ENCODE measurements at places on chromosomes 1 and 21.
A peak's percentile ranks its signal among the peaks of the same experiment; 100 is the strongest.

GRCh38 chr1:198772626-198773025 lies 133.8 kb downstream of the PTPRC start:
- no peaks in the 10 kb centered on the region for H3K36me3 ChIP-seq
- H3K27ac ChIP-seq, result no peak overlapping the region
- H3K4me1 ChIP-seq, result no peaks in the 10 kb centered on the region
- H3K27me3 ChIP-seq, result no peaks in the 10 kb centered on the region
- no peak for DNase-seq

- H3K36me3 ChIP-seq, result no peaks in the 10 kb centered on the region
- no peaks in the 10 kb centered on the region for H3K4me1 ChIP-seq
- no peak overlapping the region for H3K4me3 ChIP-seq
- no peak overlapping the region for H3K27ac ChIP-seq
- no peaks in the 10 kb centered on the region for H3K27me3 ChIP-seq
- DNase-seq, result no peak
Measured at GRCh38 chr1:234851450-234852438, 241.8 kb upstream of the IRF2BP2 start.

- H3K4me1 ChIP-seq, result no peaks in the 10 kb centered on the region
- no peaks in the 10 kb centered on the region for H3K27me3 ChIP-seq
- no peak overlapping the region for H3K4me3 ChIP-seq
- peaks cover 15% of the 10 kb centered on the region for H3K36me3 ChIP-seq
- no peak for DNase-seq
Measured at GRCh38 chr21:41839387-41840000, 39.6 kb downstream of the PRDM15 start.

GRCh38 chr1:62318756-62319544 lies at the start of gene KANK4:
Gene KANK4, minus strand, starts transcription at chr1:62319434. Its CDS starts 37,870 bp downstream, at chr1:62281564.
- H3K4me3 ChIP-seq, result no peak within 1 kb of the TSS
- DNase-seq, result no peak
- no peak within 1 kb of the TSS for H3K27ac ChIP-seq
- no peaks in the 10 kb centered on the region for H3K4me1 ChIP-seq

DNA sequence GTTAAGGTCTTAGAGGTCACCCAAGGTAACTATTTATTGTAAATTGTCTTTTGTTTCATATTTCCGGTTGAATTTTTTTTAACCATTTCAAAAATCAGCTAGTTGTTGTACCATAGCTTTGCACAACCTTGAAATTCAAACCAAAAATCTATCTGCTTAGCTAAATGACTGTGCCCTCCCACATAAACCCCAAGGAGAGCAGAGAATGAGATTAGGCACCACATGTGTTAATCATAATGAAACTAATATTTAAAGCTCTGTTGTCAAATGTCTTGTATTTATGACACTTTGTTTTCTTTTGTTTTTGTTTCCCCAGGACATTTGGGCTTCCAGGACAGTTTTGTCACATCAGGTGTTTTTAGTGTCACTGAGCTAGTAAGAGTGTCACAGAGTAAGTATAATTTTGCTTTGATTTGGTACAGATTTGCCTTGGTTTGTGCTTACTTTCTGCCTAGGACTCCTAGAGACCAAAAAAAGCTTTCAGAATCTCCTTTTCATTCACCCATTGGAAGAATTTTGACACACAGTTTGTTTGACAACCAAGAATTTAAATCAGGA lies 249.9 kb downstream of the NFIA start:
- peaks cover 3% of the 10 kb centered on the region for H3K36me3 ChIP-seq
- no peak for DNase-seq
- H3K4me1 ChIP-seq, result no peaks in the 10 kb centered on the region
- no peak overlapping the region for H3K4me3 ChIP-seq

DNA sequence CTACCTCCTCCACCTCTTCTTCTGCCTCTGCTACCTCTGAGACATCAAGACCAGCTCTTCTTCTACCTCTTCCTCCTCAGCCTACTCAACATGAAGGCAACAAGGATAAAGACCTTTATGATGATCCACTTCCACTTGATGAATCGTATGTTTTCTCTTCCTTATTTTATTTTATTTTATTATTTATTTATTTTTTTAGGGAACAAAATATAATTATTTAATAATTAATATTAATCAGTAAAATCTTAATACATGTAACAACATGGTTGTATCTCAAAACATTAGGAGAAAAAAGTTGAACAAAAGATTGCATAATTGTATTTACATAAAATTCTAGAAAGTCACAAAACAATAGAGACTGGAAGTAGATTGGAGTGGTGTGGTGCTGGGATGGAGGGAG lies 13.1 kb upstream of the HRNR start:
- H3K27ac ChIP-seq, result no peak overlapping the region
- peaks cover 28% of the 10 kb centered on the region for H3K27me3 ChIP-seq
- DNase-seq, result no peak
- H3K36me3 ChIP-seq, result no peaks in the 10 kb centered on the region
- H3K4me1 ChIP-seq, result no peaks in the 10 kb centered on the region

DNA sequence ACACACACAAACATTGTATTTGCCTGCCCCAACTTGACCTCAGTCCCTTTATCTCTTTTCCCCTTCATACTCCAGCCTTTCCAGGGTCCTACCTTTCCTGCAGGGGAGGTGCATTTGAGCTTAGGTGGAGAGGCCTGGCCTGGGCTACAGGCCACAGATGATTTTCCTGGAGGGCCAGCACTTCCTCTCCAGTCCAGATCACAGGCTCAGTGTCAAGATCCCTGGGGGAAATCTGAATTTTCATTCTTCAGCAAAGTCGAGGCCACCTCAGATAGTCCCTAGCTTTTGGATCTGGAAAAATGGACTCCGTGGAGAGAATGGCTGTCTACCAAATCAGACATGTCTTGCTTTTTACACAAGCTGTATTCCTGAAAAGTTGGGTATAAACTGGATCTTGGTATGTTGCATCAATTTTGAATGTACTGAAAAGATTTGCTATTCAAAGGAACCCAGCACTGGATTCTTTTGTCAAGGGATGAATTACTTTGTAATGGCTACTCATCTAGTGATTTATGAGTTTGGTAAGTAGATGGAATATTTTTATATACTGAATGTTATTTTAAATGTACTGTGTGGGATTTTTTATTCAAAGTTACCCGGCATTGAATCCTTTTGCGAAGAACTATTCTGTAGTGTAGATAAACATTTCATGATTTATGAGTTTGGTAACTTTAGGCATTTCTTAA lies 78.7 kb downstream of the DDR2 start:
- H3K27me3 ChIP-seq, result no peaks in the 10 kb centered on the region
- H3K4me1 ChIP-seq, result no peaks in the 10 kb centered on the region
- no peak for DNase-seq
- no peaks in the 10 kb centered on the region for H3K36me3 ChIP-seq
- H3K4me3 ChIP-seq, result no peak overlapping the region

GRCh38 chr1:208302699-208303238 lies 58.6 kb upstream of the PLXNA2 start:
- H3K36me3 ChIP-seq, result no peaks in the 10 kb centered on the region
- no peaks in the 10 kb centered on the region for H3K4me1 ChIP-seq
- H3K4me3 ChIP-seq, result no peak overlapping the region
- no peak for DNase-seq
- no peak overlapping the region for H3K27ac ChIP-seq
- H3K27me3 ChIP-seq, result peaks cover 29% of the 10 kb centered on the region

GRCh38 chr1:36463463-36463802 lies 751 bp downstream of the MRPS15 start:
- no peak for DNase-seq
- H3K27ac ChIP-seq, result peak overlapping the region; percentile 97
- H3K4me1 ChIP-seq, result peaks cover 17% of the 10 kb centered on the region
- H3K27me3 ChIP-seq, result no peaks in the 10 kb centered on the region
- H3K36me3 ChIP-seq, result peaks cover 28% of the 10 kb centered on the region

DNA sequence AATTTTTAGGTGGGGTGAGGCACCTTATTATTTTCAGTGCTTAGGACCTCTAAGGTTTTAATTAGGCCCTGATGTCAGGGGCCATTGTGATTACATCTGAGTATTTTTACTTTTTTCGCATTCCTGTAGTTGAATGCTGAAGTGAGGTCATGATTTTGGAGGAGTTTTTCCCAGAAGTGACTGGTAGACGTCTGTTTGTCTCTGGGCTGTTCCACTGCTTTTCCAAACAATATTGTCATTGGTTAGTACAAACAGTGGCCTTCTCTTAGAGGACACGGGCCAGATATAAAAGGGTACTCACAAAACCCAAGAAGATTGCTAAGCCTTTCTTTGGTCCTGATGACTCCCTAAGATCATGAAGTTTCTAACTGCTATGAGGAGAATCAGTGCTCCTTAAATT lies 7.6 kb upstream of the RASAL2 start:
- no peaks in the 10 kb centered on the region for H3K36me3 ChIP-seq
- no peak overlapping the region for H3K4me3 ChIP-seq
- DNase-seq, result no peak

GRCh38 chr21:36169470-36170128 lies 13.0 kb downstream of the DOP1B start:
- H3K27ac ChIP-seq, result peak overlapping the region; percentile 5
- DNase-seq, result no peak
- H3K27me3 ChIP-seq, result no peaks in the 10 kb centered on the region
- H3K4me1 ChIP-seq, result peaks cover 8% of the 10 kb centered on the region

DNA sequence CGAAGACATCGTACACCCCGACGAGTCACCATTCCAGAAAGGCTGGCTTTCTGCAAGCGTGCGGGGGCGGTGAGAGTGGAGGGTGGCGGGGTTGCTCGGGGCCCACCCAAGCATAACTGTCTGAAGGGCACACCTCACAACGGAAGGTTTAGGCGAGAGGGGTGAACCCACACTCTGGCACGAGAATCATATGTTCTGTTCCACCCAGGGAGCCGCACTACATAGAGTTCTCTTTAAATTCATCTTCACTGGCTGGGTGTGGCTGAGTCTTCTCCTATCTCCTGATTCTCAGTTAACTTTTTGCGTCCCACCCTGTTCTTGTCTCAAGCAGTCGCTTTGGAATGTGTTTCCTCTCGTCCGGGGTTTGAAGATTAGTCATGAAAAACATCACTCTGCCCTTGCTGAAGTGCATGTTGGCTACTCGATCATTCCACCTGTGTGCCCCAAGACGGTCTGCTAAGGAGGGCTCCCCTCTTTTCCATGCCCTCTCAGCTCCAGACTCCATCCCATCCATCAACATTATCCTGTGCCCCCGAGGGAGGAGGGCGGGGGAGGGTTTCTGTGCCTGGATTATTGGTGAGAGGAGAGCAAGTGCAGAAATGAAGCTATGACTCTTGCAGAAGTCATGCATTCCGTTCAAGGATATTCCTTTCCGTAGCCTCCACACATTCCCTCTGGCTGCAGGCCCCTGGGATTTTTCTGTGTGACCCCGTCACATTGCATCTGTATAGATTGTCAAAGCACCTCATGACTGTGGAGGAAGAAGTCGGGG lies 53.5 kb upstream of the CD34 start:
- peak overlapping the region; percentile 60 for H3K4me3 ChIP-seq
- H3K36me3 ChIP-seq, result no peaks in the 10 kb centered on the region
- DNase-seq, result no peak
- peaks cover 32% of the 10 kb centered on the region for H3K27me3 ChIP-seq
- no peak overlapping the region for H3K27ac ChIP-seq

DNA sequence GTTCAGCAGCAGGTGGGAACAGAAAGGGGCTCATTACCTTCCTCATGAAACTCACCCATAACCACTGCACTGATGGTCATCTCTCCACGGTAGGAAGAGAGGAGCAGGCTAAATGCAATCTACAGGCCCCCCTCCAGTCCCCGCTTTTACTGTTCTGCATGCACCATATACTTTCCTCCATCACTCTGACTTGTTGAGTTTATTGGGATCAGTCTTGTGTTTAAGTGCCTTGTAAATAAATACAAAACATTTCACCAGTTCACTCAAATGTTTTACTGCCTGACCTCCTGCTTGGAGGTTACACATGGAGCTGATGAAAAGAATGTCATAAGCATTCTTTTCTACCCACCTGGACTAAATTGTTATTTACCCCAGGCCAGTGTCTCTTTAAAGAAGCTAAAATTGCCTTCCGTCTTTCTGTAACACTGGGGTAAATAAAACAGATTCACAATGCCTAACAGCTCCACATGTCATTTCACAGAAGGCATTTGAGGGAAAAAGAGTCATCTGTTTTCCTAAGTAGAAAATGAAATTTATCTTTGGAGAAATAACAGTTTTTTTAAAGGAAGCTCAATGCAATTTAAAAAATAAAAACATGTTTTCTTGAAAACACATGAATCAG lies 30.7 kb downstream of the PTPN14 start:
- H3K27me3 ChIP-seq, result peaks cover 39% of the 10 kb centered on the region
- H3K36me3 ChIP-seq, result peaks cover 4% of the 10 kb centered on the region
- no peak overlapping the region for H3K27ac ChIP-seq
- H3K4me1 ChIP-seq, result peaks cover 4% of the 10 kb centered on the region
- H3K4me3 ChIP-seq, result no peak overlapping the region

DNA sequence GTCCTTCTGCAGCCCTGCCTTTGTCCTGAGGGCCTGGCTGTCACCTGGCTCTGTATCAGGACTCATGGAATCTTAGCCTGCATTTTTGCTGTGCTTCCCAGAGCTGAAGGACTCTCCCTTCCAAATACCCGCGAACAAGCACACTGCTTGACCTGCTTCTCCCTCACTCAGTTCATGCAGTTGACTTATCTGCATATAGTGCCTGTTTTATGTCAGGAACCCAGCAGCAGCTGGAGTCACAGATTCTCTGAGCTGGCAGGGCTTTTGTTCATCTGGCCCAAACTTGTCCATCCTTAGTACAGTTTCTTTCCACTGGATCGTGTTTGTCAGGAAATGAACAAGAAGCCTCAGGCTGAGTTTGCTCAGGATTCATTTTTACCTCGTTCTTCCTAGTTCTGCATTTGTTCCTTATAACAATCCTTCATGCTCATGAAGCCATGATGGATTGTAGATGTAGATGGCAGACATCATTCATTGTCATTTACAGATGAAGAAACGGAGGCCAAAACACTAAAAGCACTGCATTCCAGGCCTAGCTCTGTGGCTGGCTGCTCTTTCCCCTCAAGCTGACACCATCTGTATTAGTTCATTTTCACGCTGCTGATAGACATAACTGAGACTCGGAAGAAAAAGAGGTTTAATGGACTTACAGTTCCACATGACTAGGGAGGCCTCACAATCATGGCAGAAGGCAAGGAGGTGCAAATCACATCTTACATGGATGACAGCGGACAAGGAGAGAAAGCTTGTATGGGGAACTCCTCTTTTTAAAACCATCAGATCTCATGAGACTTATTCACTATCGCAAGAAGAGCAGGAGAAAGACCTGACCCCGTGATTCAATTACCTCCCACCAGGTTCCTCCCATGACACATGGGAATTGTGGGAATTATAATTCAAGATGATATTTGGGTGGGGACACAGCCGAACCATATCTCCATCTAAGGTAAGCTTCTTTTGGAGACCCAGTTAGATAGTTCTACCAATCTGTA lies 150.9 kb downstream of the HIVEP3 start:
- no peak overlapping the region for H3K4me3 ChIP-seq
- no peaks in the 10 kb centered on the region for H3K36me3 ChIP-seq
- DNase-seq, result no peak

GRCh38 chr1:84842748-84843231 lies 50.2 kb downstream of the LPAR3 start:
- no peak for DNase-seq
- peaks cover 5% of the 10 kb centered on the region for H3K4me1 ChIP-seq
- H3K27ac ChIP-seq, result no peak overlapping the region
- H3K4me3 ChIP-seq, result no peak overlapping the region
- peaks cover 38% of the 10 kb centered on the region for H3K27me3 ChIP-seq
- H3K36me3 ChIP-seq, result no peaks in the 10 kb centered on the region

GRCh38 chr1:119766374-119766794 lies 2.3 kb downstream of the HMGCS2 start:
- H3K27ac ChIP-seq, result no peak overlapping the region
- DNase-seq, result no peak
- H3K4me3 ChIP-seq, result no peak overlapping the region
- H3K4me1 ChIP-seq, result no peaks in the 10 kb centered on the region
- H3K36me3 ChIP-seq, result peaks cover under 1% of the 10 kb centered on the region
- peaks cover 30% of the 10 kb centered on the region for H3K27me3 ChIP-seq

GRCh38 chr1:193408782-193409293 lies 222.4 kb upstream of the B3GALT2 start:
- no peak overlapping the region for H3K4me3 ChIP-seq
- peak; percentile 7 for DNase-seq
- H3K36me3 ChIP-seq, result no peaks in the 10 kb centered on the region
- peak overlapping the region; percentile 71 for H3K27ac ChIP-seq
- peaks cover 12% of the 10 kb centered on the region for H3K4me1 ChIP-seq
